Activated CD4-positive, alpha-beta T cell treated with anti-CD3 and anti-CD28 coated beads, Interleukin-2, amount 10 ng/mL, durations not matched to agents 7 days and 5 days (primary cell): ENCODE measurements at places on chromosomes 2 and 18. TPM values are rescaled to one million over a fixed set of nuclear protein-coding genes. Genes with fewer than 3 reads are reported as not detected.

The FBXO15 gene
- 0.54 TPM for total RNA-seq

The LRATD1 gene
- not detected for total RNA-seq

The IL18R1 gene
- total RNA-seq: 22.1 TPM

The CCDC148 gene
- total RNA-seq: not detected

The SIX3 gene
- not detected for total RNA-seq

The ANKRD12 gene
- 79.4 TPM for total RNA-seq

The KIAA2012 gene
- total RNA-seq: not detected

The NEU2 gene
- not detected for total RNA-seq

The DNAH7 gene
- 0.04 TPM for total RNA-seq

The CHRNG gene
- total RNA-seq: not detected

The CD207 gene
- total RNA-seq: not detected

DNA sequence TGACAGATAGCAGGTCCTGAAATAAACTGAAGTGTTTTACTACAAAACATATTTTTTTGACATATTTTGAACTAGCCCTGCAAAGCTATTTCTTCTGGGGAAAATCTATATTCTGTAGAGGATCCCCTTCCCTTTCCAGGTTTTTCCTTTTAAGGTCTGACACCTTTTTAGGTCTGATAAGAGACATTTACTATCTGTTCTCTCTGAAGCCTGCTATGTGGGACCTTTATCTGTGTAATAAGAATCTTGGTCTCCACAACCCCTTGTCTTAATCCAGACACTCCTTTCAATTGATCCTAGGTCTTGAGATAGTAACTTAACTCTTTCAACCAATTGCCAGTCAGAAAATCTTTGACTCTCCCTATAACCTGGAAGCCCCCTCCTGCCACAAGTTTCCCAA lies 5.5 kb upstream of the PDK1 start:
- DNase-seq: no peak

DNA sequence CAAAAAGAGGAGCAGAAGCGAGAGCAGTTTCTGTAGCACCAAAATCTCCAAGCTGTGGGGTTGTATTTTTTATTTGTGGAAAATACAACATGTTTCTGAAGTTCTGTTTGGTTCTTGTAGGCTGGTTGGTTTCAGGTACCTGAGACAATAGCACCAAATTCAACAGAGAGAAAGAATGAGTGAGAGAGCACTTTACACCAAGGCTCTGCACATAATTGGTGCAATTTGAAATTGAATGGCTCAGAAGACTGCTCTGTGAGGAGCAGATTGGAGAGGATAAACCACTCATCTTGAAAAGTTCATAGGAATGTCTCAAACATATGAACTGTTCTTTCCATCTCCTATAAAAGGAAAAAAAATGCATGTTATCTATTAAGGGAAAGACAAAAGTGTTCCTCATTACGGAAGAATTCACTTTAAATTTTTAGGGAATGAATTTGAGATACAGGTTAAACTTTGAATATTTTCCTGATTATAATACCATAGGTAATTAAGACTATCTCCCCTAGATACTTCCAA lies 175.1 kb downstream of the ATAD2B start:
- no peak for DNase-seq

DNA sequence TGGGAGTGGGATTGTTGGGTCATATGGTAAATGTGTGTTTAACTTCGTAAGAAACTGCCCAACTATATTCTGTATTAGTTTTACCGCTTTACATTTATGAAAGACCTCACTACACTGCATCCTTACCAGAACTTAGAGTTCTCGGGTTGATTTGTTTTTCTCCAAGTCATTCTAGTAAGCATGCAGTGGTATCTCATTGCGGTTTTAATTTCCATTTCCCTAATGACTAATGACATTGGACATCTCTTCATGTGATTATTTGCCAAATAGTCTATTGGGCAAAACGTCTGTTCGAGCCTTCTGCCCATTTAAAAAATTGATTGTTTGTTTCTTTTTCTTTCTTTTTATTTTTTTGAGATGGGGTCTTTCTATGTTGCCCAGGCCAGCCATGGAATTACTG lies 6.8 kb downstream of the FBLN7 start:
- DNase-seq: no peak

GRCh38 chr2:224598678-224599077 lies 13.5 kb upstream of the CUL3 start:
- DNase-seq: no peak

DNA sequence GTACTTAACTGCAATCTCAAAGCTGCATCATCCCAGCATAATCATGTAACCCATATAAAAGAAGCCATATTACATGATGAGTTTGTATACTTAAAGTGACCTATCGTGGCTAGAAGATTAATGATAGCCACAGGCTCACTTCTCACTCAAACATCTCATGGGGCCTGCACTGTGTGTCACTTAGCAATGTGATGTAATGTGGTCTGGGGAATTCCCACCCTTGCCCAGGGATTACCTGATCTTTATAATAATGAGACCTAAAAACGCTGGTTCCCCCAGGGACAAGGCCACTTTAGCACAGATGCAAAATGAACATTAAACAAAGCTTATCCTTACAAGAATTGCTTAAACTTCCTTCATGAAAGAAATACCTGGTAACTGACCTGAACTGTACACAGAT lies 427.1 kb upstream of the CNTNAP5 start:
- no peak for DNase-seq

GRCh38 chr2:19231625-19232024 lies 126.8 kb downstream of the OSR1 start:
- DNase-seq: no peak

GRCh38 chr2:226738821-226739544 lies 60.6 kb downstream of the IRS1 start:
- no peak for DNase-seq

- DNase-seq: no peak
Observed at GRCh38 chr2:17388798-17389197, 129.4 kb downstream of the RAD51AP2 start.

GRCh38 chr2:236608710-236609109 lies 39.1 kb downstream of the ACKR3 start:
- DNase-seq: no peak
